Inflammatory macrophage (primary cell): ENCODE measurements at places on chromosomes 7 and 10.
A peak's percentile ranks its signal among the peaks of the same experiment; 100 is the strongest.

DNA sequence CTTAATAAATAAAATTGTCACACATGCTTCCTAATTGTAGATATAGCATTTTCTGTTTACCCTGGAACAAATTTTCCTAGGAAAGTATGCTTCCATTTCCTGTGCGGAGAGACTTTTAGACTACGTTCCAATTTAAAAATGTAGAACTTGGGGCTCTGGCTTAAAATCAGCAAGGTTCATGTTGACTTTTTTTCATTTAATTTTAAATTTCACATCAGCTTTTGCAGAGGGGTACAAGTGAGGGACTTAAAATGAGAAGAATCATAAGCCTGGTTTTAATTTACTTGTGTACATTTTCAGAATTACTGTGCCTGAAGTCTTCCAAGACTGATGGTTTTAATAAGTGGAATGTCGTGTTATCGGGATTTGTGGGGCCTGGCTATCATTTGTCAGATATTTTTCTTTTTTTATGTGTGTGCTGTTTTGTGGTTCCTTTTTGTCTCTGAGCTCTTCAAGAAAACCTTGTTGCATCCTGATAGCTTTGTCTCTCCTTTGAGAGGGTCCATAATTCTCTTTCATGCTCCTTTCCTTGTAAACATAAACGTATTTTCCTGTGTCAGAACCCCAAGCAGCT is 8.8 kb upstream of the ATRNL1 start:
- no peak for DNase-seq

DNA sequence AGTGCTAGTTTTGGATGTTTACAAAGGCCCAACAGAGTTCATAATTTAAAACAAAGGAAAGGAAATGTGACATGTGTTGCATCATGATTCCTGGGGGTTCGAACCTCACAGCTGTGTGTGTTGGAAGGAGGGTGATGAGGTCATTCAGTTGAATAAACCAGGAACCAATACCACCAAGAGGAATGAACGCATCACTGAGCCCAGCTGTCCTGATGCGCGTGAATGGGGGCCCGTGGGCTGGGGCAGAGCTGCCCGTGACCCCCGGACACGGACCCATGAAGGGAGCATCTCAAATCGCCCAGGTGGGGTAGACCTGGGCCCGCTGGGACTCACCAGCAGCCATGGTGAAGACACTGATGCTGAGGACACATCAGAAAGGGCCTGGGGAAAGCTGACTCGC is 33.0 kb downstream of the BRI3 start:
- no peak for DNase-seq

DNA sequence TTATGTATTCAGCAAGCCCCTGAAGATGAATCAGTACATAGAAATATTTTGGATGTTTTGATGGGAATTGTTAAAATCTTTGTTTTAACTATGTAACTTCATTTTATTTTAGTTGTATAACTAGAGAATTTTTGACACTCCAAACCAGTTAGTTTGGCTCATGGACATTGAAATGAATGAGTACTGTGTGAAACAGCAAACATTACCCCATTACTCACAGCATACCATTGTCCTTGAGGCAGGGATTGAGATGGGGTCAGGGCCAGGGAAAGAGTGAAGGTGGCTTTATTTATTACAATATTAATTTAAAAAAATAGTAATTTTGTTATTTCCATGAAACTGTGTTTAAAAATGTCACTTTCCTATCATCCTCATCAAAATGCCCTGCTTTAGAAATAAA is 4.8 kb upstream of the BMPER start:
- no peak for DNase-seq

DNA sequence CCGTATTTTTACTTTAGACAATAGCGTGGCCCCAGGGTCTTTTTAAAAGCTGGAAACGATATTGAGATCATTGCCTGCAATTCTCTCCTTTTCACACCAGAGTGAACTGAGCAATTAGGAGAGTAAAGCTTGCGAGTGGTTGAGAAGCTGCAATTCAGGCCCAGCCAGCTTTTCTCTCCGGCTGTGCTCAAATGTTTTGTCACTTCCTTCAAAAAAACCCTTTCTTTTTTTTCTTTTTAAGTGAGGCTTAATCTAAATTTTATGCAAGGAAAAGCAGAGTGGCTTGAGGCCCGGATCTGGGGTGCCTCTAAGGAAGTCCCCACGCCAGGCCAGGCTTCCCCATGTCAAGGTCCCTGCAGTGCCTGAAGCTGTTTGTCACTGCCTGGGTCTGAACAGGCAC is 433.9 kb downstream of the GLRX3 start:
- no peak for DNase-seq

DNA sequence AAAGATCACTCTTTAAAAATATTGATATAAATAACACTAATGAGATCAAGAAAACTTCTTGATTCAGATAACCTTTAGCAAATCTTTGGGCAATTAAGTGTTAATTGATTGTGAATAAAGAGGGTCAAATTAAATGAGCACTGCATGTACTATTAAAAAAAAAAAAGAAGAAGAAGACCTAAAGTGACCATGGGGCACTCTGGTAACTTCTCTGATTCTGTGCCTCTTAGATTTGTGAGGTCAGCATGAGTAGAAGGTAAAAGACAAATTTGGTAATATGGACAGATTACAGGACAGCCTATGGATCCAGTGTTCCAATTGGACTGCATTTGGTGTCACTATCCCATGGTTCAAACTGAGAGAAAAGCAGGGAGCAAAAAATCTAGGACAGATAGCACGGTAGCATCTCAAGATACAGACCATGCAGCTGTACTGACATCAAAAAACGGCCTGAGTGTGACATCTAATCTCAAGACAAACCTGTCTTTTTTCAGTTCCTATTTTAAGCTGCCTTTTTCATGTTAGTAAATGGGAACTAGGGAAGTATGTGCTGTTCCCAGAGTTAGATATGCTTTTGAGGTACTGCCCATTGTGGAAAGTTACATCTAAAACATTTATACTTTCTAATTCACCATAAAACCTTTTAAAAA is 128.0 kb downstream of the KCND2 start:
- no peak for DNase-seq

- DNase-seq = no peak
Observed at GRCh38 chr7:145212050-145212449, 376.2 kb upstream of the TPK1 start.

DNA sequence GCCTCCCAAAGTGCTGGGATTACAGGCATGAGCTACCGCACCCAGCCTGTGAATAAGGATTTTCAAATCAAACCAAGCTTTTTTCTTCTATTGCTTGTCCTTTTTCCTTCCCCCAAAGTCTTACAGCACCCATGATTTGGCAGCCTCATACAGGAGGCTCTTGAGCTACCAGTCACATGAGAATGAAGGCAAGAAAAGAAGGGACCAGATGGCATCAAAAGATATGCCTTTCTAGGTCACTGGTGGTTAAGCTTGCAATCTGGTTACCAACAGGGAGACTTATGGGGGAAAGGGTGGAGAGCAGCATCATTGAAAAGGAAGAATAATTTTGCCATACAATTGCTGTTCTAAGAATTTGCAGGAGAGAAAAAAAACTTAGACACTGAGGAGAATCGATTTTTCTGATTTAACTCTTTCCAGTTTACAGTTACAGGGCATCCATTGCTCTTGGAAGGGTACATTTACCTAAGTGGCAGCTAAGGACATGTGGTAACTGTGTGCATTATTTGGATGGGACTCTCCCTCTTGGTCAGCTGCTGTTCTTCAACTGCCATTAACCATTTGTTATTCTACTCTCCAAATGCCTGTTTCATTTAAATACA is 29.5 kb downstream of the SMNDC1 start:
- DNase-seq = no peak

DNA sequence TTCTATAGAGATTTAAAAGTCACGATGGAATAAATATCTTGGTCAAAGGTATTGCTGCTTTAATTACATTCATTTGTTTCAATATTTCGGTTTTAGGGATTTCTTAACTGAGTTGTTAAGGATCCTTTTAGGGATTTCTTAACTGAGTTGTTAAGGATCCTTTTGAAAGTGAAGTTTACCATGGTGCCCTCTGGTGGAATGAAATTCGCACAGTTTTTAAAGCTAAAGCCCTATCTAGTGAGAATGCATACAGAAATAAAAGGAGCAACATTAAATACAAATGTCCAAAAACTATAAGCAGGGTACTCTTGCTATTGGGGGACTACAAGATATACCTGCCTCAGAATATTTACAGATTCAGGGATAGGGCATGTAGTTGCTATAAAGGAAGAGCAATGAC is 193.7 kb downstream of the RNLS start:
- DNase-seq = peak; percentile 57

DNA sequence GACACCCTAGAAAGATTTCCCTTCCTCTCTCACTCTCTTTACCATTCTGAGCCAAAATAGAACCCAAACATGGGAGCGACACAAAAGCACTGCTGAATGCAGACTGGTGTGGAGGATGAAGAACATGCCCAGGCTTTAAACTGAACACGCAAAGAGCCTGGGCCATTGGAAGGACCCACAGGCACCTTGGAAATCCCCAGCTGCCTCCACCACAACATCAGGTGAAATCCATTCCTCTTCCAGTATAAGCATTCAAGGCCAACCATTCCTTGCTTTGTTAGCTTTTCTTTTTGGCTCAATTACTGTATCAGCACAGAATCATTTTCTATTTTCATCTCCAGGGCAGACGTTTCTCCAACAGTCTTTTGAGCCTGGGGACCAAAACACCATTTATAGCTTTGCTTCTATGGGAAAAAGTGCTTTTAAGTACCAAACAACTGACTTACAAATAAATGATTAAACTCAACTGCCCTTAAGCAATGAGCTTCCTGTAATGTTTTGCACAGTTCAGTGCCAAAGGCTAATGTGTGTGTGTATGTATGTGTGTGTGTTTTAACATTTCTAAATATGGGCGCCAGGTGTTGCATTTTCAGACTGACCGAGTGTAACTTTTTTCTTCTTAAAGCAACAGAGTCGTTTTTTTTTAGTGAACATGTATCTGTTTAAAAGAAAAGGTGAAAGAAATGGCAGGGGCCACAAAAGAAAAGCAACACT is 16.2 kb upstream of the BLNK start:
- no peak for DNase-seq

GRCh38 chr10:103517234-103518085 is 24.0 kb downstream of the NEURL1 start:
- no peak for DNase-seq

- DNase-seq = peak; percentile 99
Observed at GRCh38 chr10:71333129-71333887, 14.2 kb downstream of the SLC29A3 start.

- DNase-seq = no peak
Observed at GRCh38 chr10:107480781-107481180, 316.3 kb upstream of the SORCS1 start.

GRCh38 chr10:67869996-67870395 is 14.5 kb upstream of the SIRT1 start:
- no peak for DNase-seq

GRCh38 chr7:100372256-100372655 is 1.0 kb upstream of the PILRA start:
- DNase-seq = peak; percentile 93

DNA sequence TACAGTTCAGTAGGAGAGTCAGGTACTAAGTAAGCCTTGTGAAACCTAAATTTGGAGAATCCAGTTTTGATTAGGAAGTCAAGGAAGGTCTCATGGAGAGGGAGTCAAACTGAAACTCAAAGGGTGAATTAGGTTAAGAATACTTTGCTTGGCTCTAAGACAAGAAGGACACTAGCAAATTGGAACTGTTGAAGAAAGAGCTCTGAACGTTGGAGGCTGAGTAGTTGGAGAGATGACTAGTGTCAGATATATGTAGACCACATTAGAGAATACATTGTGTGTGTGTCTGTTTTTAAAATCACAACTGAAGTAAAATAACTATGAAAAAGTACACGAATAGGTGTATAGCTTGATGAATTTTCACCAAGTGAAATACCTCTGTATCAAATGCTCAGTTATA is 6.3 kb downstream of the VPS26A start:
- no peak for DNase-seq

DNA sequence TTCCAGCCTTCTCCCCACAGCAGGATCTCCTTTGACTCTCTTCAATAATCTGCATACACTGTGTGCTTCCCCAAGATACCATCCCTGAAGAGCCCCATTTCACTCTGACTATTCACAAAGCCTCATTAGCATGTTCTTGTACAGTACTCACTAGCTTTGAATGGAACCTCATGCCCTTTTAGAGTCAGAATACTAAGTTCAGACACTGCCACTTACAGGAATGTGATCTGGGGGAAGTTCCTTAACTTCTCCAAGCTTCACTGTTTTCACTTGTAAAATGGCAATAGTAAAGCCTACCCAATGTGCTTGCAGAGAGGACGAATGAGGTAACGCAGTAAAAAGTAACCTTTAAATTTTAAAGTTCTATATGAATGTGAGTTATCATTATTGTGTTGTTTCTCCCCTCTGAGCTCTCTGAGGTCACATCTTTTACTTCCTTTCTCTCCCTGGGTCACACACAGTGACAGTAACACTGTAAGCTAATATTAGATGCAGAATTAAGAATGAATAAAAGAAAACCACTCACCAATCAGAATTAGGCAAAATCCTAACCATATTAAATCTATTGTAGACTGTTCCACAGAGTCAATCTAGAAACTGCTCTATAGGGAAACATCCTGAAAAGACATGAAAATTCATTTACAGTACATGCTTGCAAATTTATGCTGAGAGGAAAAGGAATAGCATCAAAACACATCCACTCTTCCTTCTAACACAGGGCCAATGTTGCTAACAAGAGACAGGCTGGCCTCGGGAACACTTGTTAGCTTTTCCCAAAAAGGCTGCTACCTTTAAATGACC is 64.2 kb upstream of the IL6 start:
- DNase-seq = peak; percentile 40

- DNase-seq = no peak
Observed at GRCh38 chr10:79376078-79376628, 28.9 kb downstream of the PPIF start.

- DNase-seq = no peak
Observed at GRCh38 chr10:120042705-120043104, 150.2 kb downstream of the SEC23IP start.

DNA sequence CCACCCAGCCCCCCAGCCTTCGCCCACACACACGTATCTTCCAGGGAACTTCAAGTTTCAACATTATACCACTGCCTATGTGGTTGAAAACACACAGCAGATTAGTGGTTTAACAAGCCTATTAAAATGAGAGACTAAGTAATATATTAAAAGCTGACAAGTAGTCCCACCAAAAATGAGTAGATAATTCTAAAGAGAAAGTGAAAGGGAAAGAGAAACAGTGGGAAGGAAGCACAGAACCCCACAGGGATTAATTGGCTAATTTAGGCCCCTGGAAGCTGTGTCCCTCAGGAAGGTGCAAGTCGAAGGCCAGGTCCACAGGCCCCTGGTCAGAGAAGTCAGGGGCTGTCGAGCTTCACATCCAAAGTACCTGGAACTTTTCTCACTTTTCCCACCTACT is 210.5 kb upstream of the YAE1 start:
- DNase-seq = no peak

- no peak for DNase-seq
Observed at GRCh38 chr10:6574664-6575176, 5.4 kb downstream of the PRKCQ start.

GRCh38 chr10:90450797-90451196 is 407.0 kb downstream of the HTR7 start:
- DNase-seq = no peak

- DNase-seq = no peak
Observed at GRCh38 chr7:37452346-37452745, 3.7 kb upstream of the ELMO1 start.
